Vagina (tissue), 2 donors: ENCODE measurements at places on chromosomes 1 and 21. TPM values are rescaled to one million over a fixed set of nuclear protein-coding genes. Genes with fewer than 3 reads are reported as not detected.

LRRC42 gene
- 31.7 TPM for total RNA-seq

RNU1-2 gene
- 19,908 TPM for total RNA-seq

TRIM62 gene
- total RNA-seq, result 8.8 TPM

C1QC gene
- 128 TPM for total RNA-seq

IFNAR1 gene
- total RNA-seq, result 20.4 TPM

USP1 gene
- total RNA-seq, result 22.1 TPM

GJC2 gene
- 4.4 TPM for total RNA-seq

SPATA1 gene
- 0.25 TPM for total RNA-seq

AGT gene
- 9.6 TPM for total RNA-seq

MAEL gene
- total RNA-seq, result not detected

PRMT6 gene
- 11.0 TPM for total RNA-seq

CYYR1 gene
- total RNA-seq, result 12.3 TPM

ST6GALNAC5 gene
- total RNA-seq, result 9.6 TPM

GRCh38 chr1:165375623-165376022 is 19.1 kb upstream of the LMX1A start:
- no peaks in the 10 kb centered on the region for H3K36me3 ChIP-seq
- peak overlapping the region; percentile 45 for H3K4me3 ChIP-seq
- H3K27me3 ChIP-seq, result no peaks in the 10 kb centered on the region

- no peak overlapping the region for H3K27ac ChIP-seq
- no peak overlapping the region for H3K4me3 ChIP-seq
- no peaks in the 10 kb centered on the region for H3K36me3 ChIP-seq
- peaks cover 28% of the 10 kb centered on the region for H3K4me1 ChIP-seq
These were observed 17.3 kb downstream of the SLC6A9 start for GRCh38 chr1:44013949-44014348.

DNA sequence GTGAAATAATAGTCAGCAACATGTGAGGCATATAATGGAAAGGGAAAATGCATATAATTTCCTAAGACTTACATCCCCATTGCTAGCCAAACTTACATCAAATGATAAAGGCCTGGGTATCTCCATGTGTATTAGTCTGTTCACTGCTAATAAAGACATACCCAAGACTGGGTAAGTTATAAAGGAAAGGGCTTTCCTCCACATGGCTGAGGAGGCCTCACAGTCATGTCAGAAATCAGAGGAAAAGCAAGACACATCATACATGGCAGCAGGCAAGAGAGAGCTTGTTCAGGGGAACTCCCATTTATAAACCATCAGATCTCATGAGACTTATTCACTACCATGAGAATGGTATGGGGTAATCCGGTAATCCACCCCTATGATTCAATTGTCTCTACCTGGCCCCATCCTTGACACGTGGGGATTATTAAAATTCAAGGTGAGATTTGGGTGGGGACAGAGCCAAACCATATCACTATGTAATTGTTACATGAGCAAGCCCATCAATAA is 161.5 kb upstream of the SAMSN1 start:
- no peak overlapping the region for H3K27ac ChIP-seq
- H3K27me3 ChIP-seq, result no peaks in the 10 kb centered on the region
- H3K4me3 ChIP-seq, result no peak overlapping the region
- no peaks in the 10 kb centered on the region for H3K4me1 ChIP-seq
- DNase-seq, result no peak

GRCh38 chr1:221543529-221544120 is 198.3 kb downstream of the DUSP10 start:
- H3K4me1 ChIP-seq, result no peaks in the 10 kb centered on the region
- H3K27ac ChIP-seq, result no peak overlapping the region
- no peak for DNase-seq
- no peaks in the 10 kb centered on the region for H3K27me3 ChIP-seq

- H3K27me3 ChIP-seq, result no peaks in the 10 kb centered on the region
- H3K4me1 ChIP-seq, result no peaks in the 10 kb centered on the region
- no peak overlapping the region for H3K27ac ChIP-seq
- H3K36me3 ChIP-seq, result no peaks in the 10 kb centered on the region
These were observed 484.6 kb upstream of the PLXNA2 start for GRCh38 chr1:208728815-208729214.

- H3K4me3 ChIP-seq, result no peak overlapping the region
- no peaks in the 10 kb centered on the region for H3K4me1 ChIP-seq
- no peak for DNase-seq
- no peaks in the 10 kb centered on the region for H3K27me3 ChIP-seq
- H3K27ac ChIP-seq, result no peak overlapping the region
- no peaks in the 10 kb centered on the region for H3K36me3 ChIP-seq
These were observed 215.7 kb upstream of the LYPLAL1 start for GRCh38 chr1:218957971-218958370.

DNA sequence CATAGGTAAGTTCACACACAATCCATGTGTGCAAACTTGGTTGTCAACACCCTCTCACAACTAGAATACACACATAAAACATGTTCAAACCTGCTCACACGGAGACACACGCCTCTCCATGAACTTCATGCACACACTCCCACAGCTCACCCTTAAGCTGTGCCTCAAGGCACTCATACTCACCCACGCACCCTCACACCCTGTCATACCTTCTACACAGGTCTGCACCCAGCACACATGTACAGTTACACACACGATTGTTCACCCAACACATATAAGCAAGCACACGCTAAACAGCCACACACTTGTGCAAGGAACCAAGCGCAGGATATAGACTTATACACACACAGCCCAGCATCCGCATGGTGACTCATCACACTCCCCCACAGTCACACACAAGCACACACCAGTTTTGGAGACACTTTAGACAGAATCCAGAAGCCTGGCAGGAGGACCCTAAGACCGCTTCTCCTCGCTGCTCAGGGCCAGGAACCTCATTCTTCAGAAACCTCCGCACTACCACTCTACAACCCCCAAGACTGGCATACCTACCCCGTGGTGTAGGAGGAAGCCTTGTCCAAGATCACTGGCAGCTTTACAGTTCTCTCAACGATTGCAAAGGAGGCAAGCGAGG is 58.7 kb upstream of the ZC3H12A start:
- H3K27me3 ChIP-seq, result no peaks in the 10 kb centered on the region
- DNase-seq, result no peak
- no peak overlapping the region for H3K27ac ChIP-seq
- H3K36me3 ChIP-seq, result no peaks in the 10 kb centered on the region
- H3K4me3 ChIP-seq, result no peak overlapping the region

DNA sequence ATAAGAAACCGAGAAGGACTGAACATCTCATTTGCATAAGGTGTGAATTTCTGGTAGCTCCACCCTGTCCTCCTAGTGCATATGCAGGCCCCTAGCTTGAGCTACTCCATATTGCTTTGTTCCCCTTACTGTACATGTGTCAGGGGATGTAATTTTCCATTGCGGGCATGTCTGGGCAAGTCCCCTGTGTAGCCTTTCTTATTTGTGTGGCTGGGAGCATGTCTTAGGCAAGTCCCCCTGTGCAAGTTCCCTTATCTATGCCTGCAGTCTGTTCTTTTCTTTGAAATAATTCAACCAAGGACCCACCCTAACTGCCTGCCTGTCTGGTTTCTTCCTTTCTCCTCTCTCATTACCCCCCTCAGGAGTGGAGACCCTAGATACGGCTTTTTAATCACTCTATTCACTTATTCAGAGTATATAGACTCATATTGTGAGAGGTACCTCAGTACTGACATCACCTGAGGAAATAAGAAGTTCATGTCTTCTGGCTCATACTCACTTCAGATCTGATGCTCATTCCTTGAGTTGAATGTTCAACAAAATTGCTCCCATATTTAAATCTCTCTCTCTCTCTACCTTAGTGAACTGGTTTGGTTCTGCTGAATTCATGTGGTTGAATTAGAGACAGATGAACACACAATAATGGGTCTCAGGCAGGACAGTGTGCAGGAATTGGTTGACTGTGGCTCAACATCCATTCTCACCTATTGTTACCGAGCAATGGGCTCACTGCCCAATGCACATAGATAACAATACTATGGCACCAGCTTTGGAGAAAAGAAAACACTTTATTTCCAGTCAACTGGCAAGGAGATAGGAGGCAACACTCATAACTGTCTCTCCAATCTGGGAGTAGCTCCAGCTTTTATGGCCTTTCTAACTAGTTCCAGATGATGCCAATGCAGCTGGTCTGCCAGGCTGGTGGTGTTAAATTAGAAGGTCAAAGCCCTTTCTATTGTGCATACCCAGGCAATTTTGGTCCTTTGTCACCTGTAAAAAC is 27.9 kb upstream of the NPL start:
- DNase-seq, result no peak
- H3K4me1 ChIP-seq, result peaks cover 19% of the 10 kb centered on the region
- no peak overlapping the region for H3K4me3 ChIP-seq
- no peak overlapping the region for H3K27ac ChIP-seq
- no peaks in the 10 kb centered on the region for H3K27me3 ChIP-seq
- H3K36me3 ChIP-seq, result no peaks in the 10 kb centered on the region

- H3K4me1 ChIP-seq, result peaks cover 15% of the 10 kb centered on the region
- no peak for DNase-seq
- no peak overlapping the region for H3K4me3 ChIP-seq
These were observed 2.2 kb upstream of the ATP1A2 start for GRCh38 chr1:160113407-160113806.

DNA sequence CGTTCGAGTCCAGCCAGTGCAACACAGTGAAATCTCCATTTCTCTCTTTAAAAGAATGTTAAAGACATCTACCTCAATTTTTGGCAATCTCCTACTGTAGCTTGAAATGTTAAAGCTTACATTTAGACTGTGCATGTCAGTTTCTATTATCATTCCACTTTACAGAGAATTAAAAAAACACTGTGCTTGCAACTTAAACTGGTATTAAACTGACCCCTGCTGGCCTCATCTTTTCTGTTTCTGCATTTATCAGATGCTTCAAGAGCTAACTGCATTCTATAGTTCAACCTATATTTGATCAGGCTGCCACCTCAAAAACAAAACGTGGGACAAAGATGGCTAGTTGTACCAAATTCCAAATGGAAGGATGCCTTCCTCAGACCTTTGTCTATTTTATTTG is 226.5 kb downstream of the SMYD3 start:
- DNase-seq, result no peak
- H3K4me3 ChIP-seq, result no peak overlapping the region
- H3K4me1 ChIP-seq, result no peaks in the 10 kb centered on the region
- no peak overlapping the region for H3K27ac ChIP-seq
- H3K36me3 ChIP-seq, result no peaks in the 10 kb centered on the region

GRCh38 chr1:116255486-116256285 is 117.4 kb upstream of the ATP1A1 start:
- H3K4me3 ChIP-seq, result no peak overlapping the region
- peaks cover 9% of the 10 kb centered on the region for H3K4me1 ChIP-seq
- no peaks in the 10 kb centered on the region for H3K27me3 ChIP-seq
- no peak overlapping the region for H3K27ac ChIP-seq
- H3K36me3 ChIP-seq, result no peaks in the 10 kb centered on the region

GRCh38 chr1:177082855-177083693 is 81.4 kb downstream of the ASTN1 start:
- H3K27ac ChIP-seq, result no peak overlapping the region
- peaks cover 5% of the 10 kb centered on the region for H3K4me1 ChIP-seq
- H3K4me3 ChIP-seq, result no peak overlapping the region

- peaks cover 37% of the 10 kb centered on the region for H3K27me3 ChIP-seq
- H3K4me1 ChIP-seq, result peaks cover 35% of the 10 kb centered on the region
- H3K36me3 ChIP-seq, result no peaks in the 10 kb centered on the region
- H3K4me3 ChIP-seq, result no peak overlapping the region
- no peak for DNase-seq
- H3K27ac ChIP-seq, result no peak overlapping the region
These were observed 7.1 kb downstream of the DMRTA2 start for GRCh38 chr1:50416150-50416527.

DNA sequence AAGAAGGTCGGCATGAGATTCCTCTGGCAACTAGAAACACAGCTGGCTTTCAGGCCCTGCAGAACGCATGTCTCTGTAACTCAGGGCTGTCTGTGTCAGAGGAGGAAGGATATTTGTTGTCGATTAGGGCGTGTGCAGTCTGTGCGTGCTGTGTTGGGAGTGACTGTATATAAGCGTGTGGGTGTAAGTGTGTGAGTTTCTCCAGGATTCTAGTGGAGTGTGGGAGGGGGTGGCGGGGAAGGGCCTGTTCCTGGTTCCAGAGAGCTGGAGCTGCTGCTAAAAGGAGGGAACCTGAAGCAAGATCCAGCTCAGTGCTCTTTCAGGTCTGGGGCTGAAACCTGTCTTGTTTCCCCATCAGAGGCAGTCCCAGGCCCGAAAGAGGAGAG is 74.3 kb downstream of the SLC16A1 start:
- no peaks in the 10 kb centered on the region for H3K27me3 ChIP-seq
- H3K27ac ChIP-seq, result no peak overlapping the region
- peaks cover 5% of the 10 kb centered on the region for H3K4me1 ChIP-seq
- H3K36me3 ChIP-seq, result no peaks in the 10 kb centered on the region
- no peak overlapping the region for H3K4me3 ChIP-seq
